Forelimb muscle (tissue), 1 donor: ENCODE measurements at places on chromosomes 12 and 14.

GRCh38 chr14:32076278-32077080, 625 bp upstream of the ARHGAP5 start:
- DNase-seq: peak; percentile 94

- no peak for DNase-seq
These were observed 322.7 kb upstream of the RTL1 start for GRCh38 chr14:101226265-101226602.

- no peak for DNase-seq
These were observed 55.1 kb downstream of the RPH3A start for GRCh38 chr12:112846619-112847018.

DNA sequence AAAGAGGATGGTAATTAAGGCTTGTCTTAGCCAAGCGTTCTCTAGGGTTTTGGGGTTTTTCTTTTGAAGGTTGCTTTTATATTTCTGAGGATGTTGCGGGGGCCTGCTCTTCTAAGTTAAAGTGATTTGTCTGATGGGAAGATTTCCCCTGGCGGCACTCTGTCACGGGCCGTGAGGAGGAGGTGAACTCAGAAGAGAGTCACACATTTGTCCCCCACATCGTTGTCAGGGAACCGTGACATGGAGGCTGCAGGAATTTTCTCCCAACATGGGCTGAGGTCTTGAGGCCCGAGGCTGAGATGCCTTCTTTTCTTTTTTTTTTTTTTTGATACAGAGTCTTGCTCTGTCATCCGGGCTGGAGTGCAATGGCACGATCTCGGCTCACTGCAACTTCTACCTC, 71.5 kb downstream of the ADGRD1 start:
- no peak for DNase-seq

GRCh38 chr12:96879301-96879700, 27.8 kb upstream of the NEDD1 start:
- no peak for DNase-seq

DNA sequence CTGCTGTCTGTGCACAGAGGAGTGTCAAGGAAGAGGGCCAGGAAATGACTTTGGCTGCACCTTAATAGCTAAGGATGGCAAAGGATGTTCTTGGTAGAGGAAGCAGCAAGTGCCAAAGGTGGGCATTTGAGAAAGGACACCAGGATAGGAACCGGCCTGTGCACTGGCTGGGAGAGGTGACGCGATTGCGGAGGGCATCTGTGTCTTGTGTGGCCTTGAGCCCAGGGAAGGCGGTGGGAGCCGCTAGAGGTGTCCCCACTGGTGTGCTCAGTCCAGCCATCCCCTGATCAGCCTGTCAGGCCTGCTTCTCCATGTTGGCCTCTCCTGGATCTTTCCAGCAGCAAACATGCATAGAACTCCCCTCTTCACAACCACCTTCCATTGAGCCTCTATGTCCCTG, 30.2 kb downstream of the PAPLN start:
- no peak for DNase-seq

DNA sequence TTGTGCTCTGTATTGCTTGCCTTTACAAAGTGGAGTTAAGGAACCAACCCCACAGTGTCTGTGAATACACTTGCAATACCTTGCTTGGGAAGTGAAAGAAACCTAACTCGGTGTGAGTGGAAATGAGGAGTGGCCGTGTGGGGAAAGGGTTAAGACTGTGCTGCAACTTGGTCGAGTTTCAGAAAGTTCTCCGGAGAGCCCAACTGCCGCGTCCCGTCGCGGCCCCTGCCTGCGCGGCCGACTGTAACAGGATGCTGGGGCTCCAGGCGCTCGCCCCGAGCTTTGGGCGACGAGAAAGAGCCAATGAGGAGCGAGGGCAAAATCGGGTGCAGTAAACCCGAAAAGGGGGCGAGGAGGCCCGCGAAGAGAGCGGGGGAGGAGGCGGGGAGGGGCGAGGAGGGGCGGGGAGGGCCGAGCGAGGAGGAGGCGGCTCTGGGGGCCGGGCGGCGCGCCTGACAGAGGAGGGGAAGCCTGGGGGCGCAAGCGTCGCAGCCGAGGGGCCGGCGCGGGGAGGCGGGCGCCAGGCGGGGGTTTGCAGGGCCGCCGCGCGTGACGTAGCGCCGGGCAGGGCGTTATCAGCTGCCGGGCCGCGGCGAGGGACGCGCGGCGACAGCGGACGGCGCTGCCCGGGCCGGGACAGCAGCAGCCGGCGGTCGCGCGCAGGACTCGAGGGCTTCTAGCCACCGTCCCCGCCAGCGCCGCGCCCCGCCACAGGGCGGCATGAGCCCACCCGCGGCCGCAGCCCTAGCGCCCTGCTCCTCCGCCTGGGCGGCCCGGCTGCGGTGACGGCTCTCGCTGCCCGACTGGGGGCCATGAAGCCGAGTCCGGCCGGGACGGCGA, at the start of gene DACT1:
Gene DACT1 (plus strand): TSS at position 572 of the 840 bp plus-strand sequence. CDS start 241 bp downstream, at position 813.
- peak; percentile 83 for DNase-seq

- DNase-seq: no peak
These were observed 15.8 kb downstream of the NID2 start for GRCh38 chr14:52053044-52053443.

GRCh38 chr12:26678697-26679660, 154.0 kb downstream of the ITPR2 start:
- DNase-seq: no peak

- no peak for DNase-seq
These were observed 40.4 kb upstream of the VRK1 start for GRCh38 chr14:96756745-96757144.

GRCh38 chr14:86168371-86168770, 638.4 kb downstream of the FLRT2 start:
- DNase-seq: no peak

GRCh38 chr12:18158774-18159557, 69.0 kb upstream of the RERGL start:
- DNase-seq: no peak

GRCh38 chr14:68380329-68380741, 412.5 kb downstream of the ZFP36L1 start:
- no peak for DNase-seq

- no peak for DNase-seq
These were observed 447.5 kb downstream of the GXYLT1 start for GRCh38 chr12:41697161-41697560.

DNA sequence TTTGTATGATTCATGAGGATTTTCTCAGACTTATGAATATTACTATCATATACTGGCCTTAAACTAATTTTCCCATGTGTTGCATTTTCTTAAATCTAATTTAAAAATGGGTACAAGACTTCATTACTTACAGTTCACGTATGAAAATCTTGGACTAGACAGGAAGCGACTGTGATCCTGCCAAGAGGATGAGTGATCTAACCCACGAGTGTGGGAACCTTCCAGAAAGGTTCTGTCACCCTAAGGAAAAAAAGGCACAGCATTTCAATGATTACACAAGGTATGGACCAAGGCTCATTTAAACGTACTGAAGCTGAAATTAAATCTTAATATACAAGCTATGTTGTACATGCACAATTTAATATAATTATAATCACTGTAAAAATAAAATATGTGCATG, 293.5 kb upstream of the DIO2 start:
- DNase-seq: no peak

DNA sequence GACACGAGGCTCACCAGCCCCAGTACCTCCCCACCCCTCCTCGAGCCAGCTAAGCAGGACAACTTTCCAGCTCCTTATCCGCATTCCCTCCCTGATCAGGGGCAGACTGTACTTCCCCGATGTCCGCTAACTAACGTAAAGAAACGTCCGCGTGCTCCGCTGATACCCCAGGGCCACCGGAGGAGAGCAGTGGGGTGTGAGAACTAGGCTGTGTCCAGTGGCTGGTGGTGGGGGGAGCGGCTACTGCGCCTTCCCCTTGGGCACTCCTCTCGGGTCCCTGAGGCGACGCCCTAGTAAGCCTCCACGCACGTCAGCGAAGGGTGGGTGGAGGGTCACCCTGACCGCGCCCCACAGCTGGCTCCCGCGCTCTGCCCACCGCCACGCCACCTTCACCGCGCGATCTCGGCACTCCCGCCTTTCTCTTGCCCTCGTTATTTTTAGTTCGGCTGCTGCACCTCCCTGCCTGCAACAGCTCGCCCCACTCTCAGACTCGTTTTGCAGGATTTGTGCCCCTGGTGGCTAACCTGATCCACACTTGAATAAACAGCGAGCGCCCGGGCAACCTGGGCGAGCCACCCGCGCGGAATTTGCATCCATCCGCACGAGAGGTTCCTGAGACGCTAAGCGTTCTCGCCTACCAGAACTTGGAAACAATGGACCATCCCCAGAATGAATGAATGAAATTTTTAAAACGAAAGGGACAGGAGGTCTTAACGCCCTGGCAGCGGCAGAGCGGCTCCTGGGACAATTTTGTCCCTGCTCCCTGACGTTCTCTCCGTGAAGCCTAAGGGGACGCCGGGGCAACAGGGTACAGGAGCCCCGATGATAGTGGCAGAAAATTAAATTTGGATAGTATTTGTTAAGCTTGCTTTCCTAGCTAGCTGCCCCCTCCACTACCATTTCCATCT, 6.9 kb upstream of the BMP4 start:
- no peak for DNase-seq

GRCh38 chr12:58969237-58969636, 48.9 kb upstream of the LRIG3 start:
- DNase-seq: no peak

- DNase-seq: no peak
These were observed 982 bp downstream of the BCL7A start for GRCh38 chr12:122022393-122023338.
